ENCODE measurements at places on chromosomes 3 and 15. TPM values are rescaled to one million over a fixed set of nuclear protein-coding genes. Genes with fewer than 3 reads are reported as not detected.

IMPG2 gene
- total RNA-seq: 0.09 TPM

TLR9 gene
- total RNA-seq: 0.18 TPM

TMEM43 gene
- 17.5 TPM for total RNA-seq

AHSG gene
- total RNA-seq: 0.25 TPM

MNS1 gene
- total RNA-seq: 0.47 TPM

DNASE1L3 gene
- not detected for total RNA-seq

CDHR4 gene
- 0.25 TPM for total RNA-seq

DNA sequence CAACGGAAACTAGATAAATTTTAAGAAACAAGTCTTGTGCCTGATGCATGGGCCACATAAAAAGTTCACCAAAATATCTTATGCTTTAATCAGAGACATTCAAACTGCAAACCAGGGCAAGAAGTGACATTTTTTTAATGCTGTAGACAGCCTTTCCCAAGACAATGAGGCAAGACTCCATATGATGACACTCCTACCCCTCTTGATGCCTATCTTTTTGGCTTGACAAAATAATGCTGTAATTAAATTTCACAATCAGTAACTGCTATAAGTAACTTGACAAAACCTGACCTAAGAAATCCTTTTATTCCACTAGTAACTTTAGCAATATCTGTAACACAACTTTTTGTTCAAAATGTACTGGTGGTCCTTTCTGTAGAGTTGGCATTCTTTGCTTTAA, 48.7 kb downstream of the ECT2 start:
- no peak for DNase-seq

- no peak for DNase-seq
Observed at GRCh38 chr3:122188737-122189136, 5.3 kb downstream of the CASR start.

DNA sequence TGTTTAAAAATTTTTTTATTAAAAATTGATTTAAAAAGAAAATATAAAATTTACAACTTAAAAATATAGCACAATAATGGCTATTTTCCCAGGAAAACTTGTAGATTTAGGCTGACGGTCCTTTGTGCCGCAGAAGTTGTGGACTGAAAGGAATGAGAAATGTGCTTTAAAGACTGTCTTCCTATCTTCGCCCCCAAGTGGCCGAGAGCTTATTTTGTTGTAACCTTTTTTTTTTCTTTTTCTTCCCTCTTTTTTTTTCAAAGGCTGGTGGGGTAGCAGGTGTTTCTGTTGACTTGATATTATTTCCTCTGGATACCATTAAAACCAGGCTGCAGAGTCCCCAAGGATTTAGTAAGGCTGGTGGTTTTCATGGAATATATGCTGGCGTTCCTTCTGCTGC, 15.5 kb downstream of the SLC25A26 start:
- DNase-seq: no peak

DNA sequence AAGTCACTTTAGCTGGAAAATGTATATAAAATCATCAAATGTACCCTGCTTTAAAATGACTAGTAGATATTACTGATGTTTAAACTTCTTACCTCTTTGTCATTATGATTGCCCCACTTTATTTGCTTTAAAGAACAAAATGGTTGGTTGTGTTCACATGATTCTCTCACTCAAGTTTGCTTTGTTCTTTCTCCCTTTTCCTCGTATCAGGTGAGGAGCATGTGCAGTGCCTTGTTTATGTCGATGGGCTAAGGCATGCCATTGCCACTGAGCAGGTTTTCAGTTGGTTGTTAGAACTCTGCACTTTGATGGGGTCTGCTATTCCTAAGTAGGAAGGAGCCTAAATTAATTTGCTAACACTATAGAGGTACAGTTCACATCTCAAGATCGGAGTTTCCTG, 5.3 kb downstream of the MAP2K5 start:
- no peak for DNase-seq

DNA sequence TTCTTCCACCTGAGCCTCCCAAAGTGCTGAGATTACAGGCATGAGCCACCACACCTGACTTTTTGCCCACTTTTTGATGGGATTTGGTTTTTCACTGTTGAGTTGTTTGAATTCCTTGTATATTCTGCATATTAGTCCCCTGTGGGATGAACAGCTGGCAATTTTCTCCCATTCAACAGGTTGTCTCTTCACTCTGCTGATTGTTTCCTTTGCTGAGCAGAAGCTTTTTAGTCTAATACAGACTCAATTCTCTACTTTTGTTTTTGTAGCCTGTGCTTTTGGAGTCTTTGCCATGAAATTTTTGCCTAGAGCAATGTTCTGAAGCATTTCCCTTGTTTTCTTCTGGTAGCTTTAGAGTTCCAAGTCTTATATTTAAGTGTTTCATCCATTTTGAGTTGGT, 62.7 kb upstream of the MFGE8 start:
- no peak for DNase-seq

- DNase-seq: no peak
Observed at GRCh38 chr3:160376681-160377080, 22.3 kb downstream of the IFT80 start.

GRCh38 chr3:112739252-112739965, 98.5 kb upstream of the CCDC80 start:
- DNase-seq: no peak

- no peak for DNase-seq
Observed at GRCh38 chr15:44149224-44149623, 45.8 kb downstream of the FRMD5 start.

- no peak for DNase-seq
Observed at GRCh38 chr3:58521917-58522631, 14.9 kb downstream of the ACOX2 start.

- no peak for DNase-seq
Observed at GRCh38 chr3:111648991-111649579, 53.9 kb upstream of the ZBED2 start.

DNA sequence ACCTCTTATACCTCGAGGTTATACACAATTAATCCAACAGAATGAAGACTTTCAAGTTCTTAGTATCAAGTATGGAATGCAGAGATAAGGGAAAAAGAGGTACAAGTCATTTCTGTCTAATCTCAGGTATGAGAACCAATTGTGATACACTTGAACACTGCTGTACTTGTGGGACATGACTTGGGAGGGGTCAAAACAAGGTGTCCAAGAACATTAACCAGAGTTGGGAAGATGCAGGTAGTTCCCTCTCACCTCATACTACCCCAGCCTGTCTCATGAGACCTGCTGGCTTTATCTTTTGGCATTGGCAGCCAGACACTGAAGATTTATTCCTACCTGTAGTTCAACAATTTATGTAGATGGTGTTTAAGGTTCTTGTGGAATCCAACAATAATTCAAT, 209.7 kb downstream of the NR1D2 start:
- DNase-seq: no peak

DNA sequence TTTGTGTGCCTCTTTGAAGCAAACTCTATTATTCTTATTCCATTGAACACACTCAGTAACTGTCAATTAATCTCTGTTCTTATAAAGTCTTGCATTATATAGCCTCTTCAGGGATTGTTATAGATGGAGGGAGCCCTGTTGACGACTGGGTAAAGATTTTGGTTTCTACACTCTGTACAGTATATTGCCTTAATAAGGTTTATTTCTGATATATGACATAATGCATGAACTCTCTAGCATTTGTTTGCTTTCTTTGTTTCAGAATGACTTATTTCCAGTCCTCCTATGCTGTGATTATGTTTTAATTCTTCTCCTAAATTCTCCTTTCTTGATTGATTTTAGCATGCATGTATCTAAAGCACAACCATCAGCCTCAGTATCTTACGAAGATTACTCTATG, 494.9 kb downstream of the DIPK2A start:
- DNase-seq: no peak

GRCh38 chr3:64890006-64890405, 202.2 kb upstream of the ADAMTS9 start:
- no peak for DNase-seq

DNA sequence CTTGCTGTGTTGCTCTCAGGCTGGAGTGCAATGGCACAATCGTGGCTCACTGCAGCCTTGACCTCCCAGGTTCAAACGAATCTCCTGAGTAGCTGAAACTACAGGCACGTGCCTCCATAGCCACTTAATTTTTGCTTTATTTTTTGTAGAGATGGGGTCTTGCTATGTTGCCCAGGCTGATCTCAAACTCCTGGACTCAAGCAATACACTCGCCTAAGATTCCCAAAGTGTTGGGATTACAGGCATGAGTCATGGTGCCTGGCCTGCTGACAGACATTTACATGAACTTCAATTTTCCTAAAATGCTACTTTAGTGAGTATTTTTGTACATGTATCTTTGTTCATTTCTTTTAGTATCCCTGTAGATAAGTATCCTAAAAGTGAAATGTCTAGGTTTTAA, 132.3 kb downstream of the SUCLG2 start:
- DNase-seq: no peak

GRCh38 chr15:43939070-43939469, 112.3 kb downstream of the WDR76 start:
- peak; percentile 30 for DNase-seq

DNA sequence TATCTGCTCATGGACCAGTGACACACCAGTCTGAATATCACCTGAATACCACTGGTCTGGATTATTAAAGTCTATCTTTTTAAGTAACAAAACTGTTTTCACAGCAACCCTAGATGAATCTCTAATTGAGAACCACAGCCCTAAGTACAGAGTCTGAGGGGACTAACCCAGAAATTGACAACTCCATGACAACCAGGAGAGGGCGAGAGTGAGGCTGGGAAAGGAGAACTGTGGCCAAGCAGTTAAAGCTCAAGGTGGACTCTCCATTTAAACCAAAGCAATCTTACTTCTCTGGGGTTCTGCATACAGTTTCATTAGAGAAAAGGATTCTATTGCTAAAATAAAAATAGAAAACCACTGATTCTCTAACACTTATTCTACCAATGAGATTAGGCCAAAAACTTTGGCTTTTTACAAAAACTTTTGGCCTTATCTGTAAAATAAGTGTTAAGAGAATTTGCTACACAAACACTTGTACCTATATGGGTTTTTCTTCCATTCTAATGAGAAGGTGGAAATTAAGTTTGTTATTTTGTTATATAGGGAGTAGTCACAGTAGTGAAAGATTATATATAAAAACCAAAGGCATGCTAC, 11.4 kb downstream of the NEK10 start:
- no peak for DNase-seq

DNA sequence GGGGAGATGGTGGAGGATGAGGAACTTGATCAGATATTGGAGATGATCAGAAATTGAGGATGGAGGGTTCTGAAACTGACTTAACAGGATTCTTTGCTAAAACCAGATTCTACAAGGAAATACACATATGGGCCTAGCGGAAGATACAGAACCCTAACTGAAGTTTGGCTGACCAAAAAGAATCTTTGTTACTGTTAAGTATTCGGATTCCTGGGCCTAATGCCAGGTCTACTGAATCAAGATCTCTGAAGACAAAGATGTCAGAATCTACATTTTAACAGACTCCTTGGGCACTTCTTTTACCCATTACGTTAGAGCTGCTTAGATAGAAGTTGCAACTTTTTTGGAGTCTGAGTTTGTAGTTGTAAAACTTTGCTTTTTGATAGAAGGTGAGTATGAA, 137.7 kb downstream of the FNDC3B start:
- DNase-seq: no peak

GRCh38 chr3:134690226-134690625, 39.4 kb upstream of the KY start:
- no peak for DNase-seq
